Fibroblast of skin of abdomen (primary cell): ENCODE measurements at places on chromosomes 2 and 18.

DNA sequence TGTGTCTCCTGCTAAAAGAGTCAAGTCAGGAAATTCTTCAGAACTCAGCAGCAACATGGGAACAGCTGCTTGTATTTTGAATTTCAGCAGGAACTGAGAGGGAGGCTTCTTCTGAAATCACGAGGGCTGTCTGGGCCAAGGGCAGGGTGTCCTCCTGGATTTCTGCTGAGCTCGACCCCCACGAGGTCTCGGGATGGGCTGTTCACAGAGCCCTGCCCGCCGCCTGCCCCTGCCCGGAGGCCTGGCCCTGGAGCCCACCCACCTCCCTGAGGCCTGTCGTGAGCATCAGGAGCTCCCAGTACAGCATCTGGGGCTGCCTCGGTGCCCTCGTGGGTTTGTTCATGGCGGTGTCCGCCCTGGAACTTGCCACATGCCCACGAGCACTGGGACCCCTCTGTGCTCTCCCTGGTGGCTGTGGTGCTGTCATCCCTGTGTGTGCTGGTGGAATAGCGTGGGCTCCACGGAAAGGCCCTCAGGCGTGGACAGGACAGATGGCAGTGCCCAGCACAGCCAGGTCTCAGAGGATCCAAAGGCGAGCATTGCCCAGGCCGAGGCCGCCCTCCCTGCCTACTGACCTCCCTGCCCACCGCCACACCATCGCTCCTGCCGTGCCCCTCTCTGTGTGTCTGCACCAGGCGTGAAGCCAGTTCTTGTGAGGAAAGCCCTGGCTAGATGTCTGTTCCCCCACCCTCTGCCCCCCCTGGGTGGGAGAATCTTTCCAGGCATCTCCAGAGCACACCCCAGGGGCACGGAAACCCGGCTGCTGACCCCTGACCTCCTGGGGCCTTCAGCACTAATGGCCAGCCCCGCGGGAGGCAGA lies 25.9 kb downstream of the RAMP1 start:
- no peak for DNase-seq

- no peak for DNase-seq
Observed at GRCh38 chr2:197304556-197305011, 6.0 kb downstream of the ANKRD44 start.

DNA sequence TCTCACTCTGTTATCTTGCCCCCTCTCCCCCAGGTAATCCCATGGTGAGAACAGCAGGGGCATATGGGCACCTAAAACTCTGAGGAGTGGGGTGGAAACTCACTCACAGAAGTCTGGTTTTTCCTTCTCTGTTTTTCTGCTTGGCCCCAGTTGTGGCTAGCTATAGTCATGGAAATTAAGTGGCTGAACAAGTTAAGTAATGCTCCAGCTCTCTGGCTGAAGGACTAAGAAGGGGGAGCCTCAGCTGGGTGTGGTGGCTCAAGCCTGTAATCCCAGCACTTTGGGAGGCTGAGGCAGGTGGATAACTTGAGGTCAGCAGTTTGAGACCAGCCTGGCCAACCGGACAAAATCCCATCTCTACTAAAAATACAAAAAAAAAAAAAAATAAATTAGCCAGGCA lies 261.0 kb downstream of the TPGS2 start:
- no peak for DNase-seq

- peak; percentile 44 for DNase-seq
Observed at GRCh38 chr2:118849226-118850167, 2.0 kb upstream of the EN1 start.

DNA sequence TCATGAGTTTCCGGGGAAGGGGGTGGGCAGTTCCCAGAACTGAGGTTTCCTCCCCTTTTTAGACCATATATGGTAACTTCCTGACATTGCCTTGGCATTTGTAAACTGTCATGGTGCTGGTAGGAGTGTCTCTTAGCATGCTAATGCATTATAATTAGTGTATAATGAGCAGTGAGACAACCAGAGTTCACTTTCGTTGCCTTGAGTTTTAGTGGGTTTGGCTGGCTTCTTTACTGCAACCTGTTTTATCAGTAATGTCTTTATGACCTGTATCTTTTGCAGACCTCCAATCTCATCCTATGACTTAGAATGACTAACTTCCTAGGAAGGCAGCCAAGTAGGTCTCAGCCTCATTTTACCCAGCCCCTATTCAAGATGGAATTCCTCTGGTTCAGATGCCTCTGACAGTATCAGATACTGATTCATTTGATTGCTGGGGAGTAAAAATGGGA lies 447.3 kb downstream of the XIRP2 start:
- peak; percentile 24 for DNase-seq

DNA sequence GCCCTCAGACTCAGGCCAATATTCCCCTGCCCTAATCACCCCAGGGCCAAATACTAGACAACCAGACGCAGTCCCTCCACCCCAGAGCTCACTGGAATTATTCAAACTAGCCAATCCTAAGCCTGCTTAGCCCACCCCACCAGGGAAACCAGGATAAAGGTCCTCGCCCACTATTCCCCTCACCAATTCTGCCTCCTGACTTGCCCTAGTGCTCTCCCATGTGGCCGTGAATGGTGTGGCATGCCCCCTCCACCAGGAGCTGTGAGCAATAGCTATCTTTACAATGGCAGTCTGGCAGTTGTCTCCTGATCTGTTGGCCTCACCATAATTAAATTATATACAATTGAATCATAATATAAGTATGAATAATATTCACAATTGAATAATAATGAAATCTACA lies 42.3 kb downstream of the FAM124B start:
- DNase-seq = peak; percentile 14
